ENCODE measurements at places on chromosomes 4 and X.

DNA sequence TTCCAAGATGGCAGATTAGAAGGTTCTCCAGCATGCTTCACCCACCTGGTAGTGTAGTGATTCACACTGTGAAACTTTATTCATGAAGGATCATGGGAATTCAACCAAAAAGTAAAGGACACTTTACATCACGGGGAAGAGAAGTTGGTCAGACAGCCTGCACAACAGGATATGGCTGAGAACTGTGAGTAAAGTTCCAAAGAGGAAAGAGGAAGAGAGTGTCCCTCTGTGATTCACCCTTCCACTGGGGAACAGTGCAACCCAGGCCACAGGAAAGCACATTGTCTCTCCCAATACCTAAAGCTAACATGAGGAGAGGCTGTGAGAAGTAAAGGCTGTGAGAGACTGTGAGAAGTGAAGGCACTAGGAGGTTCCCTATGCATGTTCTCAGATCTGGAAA lies 137.2 kb downstream of the STPG2 start:
- DNase-seq = no peak

DNA sequence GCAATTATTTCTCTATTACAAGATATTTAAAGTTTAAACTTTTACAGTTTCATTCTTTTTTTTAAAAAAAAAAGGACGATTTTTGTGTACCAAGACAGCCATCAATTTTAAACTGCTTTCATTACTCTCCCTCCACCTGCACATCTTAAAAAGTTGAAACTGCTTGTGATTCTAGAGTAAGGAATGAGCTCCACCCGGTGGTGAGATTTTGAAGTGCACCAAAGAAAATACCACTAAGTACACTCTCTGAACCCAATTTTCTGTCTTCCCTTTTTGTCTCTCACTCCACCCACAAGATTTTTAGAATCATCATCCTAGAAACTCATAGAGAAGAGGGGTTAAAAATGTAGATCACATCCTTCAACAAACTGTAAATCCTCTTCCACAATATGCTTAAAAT lies 91.3 kb upstream of the WDR44 start:
- DNase-seq = peak; percentile 50

- DNase-seq = peak; percentile 34
Measured at GRCh38 chrX:133171962-133172708, 46.0 kb downstream of the TFDP3 start.

DNA sequence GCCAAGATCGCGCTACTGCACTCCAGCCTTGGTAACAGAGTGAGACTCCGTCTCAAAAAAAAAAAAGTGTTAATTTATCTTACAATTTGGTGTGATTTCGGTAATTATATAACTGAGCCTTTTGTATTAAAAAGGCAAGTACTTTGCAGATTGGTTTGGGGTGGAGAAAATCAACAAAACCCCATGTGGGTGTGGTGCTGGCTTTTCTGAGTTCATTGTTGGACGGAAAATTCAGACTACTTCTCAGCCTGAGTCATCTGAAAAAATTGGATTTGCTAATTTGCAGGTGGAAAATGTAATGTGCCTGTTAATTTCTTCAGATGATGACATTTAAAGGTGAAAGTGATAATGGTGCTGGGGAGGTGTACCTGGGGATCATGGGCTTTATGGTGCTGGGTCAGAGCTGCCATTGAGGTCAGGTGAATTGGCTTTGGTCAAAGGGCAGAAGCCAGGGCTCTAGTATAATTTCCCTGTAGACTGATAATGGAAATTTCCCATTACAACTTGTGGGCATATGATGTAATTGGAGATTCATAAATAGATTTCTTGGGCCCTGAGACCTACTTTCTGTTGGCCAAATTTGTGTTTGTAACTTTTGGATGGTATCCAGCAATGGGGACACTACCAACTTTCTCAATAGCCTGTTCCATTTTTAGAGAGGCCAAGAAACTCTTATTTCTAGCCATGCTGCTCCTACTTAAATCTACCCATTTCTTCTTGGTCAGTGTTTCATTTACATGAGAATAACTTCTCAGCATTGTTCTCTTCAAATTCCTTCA lies 74.3 kb upstream of the TEX13D start:
- no peak for DNase-seq

DNA sequence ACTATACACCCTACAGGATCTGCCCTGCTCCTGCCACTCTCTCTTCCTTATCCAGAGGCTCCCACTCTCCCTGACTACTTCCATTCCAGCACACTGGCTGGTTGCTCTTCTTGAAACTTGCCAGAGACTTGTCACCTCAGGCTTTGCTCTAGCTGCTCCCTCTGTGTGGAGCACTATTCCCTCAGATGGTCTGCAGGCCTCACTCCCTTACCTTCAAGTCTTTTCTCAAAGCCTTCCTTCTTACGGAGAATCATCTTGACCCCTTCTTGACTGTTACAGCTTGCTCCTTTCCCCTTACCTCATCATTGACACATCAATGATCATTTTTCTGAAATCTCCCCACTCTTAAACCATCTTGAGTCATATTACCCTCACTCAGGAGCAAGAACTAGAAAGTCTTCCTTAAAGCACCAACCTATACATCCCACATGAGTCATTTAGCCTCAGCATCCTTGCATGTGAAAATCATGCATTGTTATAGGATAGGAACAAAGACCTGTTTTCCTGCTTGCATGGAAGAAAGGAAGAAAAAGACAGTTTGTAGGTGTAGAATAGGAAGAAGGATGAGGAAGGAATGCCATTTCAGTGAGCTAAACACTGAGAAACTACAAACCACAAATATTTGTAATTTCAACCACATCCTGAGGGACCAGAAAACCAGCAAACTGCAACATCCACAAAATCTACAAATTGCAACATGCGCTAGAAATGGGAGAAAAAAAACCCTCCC lies 55.7 kb downstream of the ANTXR2 start:
- peak; percentile 96 for DNase-seq

- DNase-seq = peak; percentile 21
Measured at GRCh38 chrX:8404471-8404870, 60.2 kb upstream of the VCX3B start.

DNA sequence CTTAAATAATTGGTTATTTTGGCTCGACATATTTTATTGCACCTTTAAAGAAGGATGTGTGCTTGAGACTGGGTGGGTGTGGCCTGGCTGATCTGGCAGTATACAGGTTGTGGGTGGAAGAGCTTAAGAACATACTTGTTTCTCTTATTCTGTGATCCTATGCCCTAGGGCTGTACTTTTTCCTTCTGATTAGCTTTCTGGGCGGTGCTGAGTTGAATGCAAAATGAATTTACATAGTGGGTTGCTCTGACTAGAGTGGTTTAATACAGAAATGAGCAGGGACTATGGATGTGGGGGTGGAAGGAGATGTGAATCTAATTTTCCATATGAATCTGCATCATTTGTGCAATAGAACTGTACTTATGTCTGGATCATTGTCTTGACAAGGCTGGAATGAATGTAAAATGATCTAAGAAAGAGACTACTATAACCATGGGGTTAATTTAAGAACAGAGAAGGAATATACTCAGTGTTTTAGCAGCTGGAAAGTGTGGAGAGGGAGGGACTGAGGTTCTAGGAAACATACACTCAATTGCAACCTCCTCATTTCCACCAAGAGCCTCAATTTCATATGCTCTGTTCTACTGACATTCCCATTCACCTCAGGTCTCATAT lies 73.7 kb downstream of the RLIM start:
- DNase-seq = no peak

DNA sequence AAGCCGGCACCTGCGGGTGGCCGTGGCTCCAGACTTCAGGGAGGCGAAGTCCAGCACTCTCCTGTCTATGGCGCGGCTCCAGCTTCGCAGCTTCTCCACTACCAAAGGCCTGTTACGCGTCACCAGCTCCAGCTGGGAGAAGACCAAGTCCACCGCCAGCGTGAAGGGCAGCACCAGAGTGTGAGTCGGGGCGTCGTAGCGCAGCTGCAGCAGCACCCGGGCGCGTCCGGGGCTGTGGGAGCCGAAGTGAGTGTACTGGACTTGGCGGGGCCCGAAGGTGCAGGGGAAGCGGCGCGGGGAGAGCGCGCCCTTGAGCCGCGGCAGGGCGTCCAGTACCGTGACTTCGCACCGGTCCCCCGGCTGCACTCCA lies 444 bp downstream of the FREM3 start:
- no peak for DNase-seq

DNA sequence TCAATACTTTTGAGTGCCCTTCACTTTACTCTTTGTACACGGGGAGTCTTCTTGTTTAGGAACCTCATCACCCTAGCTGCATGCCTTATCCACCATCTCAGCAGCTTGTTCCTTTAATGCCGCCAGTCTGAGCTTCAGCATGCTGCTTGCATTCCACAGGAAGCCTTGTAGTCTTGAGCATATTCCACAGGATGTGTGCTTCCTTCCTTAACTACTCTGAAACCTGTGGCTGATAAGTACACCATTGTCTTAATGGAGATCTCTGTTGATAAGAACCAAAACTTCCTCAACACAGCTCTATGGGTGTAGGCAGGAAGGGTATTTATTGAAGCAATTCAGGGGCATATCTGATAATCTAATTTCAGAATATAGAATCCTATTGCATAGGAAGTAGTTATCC lies 24.4 kb upstream of the CCNI start:
- no peak for DNase-seq

DNA sequence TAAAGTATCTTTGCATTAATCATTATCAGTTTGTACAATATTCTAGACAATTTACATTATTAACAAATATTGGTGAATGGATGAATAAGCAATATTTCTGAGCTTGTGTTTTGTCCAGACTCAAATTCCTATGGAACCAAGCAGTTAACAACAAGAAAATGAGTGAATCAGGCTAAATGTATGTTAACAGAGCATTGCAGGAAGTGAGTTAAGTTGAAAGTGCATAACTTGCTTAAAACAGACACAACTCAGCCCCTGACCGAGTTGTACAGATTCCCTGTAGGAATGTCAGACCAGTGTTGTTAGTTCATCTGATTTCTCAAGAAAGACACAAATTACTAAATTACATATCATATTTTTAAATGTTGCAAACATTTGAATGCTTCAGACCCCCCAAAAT lies 23.7 kb upstream of the CSN1S1 start:
- DNase-seq = peak; percentile 85

GRCh38 chr4:56505269-56506130 lies at the start of gene ARL9:
Gene ARL9 (plus strand): TSS chr4:56505791. CDS start chr4:56505863, 72 bp downstream.
- DNase-seq = peak; percentile 73

DNA sequence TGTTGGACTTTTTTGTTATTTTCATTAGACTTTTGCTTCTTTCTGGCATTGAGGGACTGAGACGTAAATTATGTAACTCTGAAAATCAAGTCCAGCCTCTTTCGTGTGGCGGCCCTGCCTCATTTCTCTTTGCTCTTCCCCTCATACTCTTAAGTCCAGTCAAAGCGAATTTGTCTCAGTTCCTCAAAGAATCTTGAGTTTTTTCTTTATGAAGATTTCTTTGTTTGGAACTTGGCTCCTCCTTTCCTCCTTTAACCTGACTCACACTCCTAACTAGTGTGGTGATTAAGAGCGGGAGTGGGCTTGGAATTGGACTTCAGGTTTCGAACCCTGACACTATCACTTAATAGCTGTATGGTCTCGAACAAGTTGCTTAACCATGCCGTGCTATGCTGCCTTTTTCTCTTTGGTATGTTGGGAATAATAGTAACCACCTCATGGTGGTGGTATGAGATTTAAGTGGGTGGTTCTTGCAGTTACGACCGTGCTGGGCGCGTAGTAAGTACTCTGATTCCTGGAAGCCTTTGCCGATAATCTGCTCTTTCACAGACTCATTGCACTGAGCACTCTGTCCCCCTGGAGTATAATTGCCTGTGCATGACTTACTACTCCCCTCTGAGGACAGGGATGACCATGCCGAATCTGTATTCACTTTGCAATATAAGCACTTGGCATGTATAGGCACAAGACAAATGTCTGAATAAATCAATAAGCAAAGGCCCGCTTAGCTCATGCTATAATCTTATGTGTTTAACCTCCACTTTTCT lies 19.1 kb downstream of the FNIP2 start:
- no peak for DNase-seq

All from iris pigment epithelial cell (primary cell).